Activated CD8-positive, alpha-beta memory T cell treated with anti-CD3 and anti-CD28 coated beads for 1 hour (primary cell): ENCODE measurements at places on chromosomes 5 and 9.

DNA sequence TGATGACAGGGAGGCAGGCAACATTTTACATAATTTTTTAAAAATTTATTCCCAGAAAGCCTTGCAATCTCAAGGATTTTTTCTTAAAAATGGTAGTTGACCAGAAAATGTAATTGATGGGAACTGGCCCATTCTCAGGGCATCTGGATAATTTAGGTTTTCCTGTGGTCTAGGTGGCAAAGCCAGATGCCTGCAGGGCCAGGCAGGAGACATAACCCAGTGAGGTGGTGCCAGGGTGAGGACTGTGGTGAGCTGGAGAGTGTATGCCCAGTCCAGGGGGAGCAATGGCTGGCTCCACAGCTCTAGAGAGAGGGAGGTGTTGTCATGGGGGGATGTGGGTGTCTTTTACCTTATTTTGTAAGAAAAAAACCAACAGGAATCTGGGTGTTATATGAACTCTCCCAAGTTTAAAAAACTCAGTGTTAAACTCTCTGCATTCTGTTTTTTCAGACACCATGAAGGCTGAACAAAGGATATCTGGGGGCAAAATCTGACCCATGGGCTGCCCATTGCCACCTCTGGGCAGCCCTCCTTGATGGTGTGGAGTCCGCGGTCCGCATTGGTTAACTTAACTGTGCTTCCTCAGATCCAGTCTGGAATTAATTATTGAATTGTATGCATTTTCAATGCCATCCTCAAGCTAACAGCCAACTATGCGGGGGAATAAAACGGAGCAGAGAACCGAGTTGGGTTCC, 43.9 kb downstream of the BOD1 start:
- no peak for DNase-seq

DNA sequence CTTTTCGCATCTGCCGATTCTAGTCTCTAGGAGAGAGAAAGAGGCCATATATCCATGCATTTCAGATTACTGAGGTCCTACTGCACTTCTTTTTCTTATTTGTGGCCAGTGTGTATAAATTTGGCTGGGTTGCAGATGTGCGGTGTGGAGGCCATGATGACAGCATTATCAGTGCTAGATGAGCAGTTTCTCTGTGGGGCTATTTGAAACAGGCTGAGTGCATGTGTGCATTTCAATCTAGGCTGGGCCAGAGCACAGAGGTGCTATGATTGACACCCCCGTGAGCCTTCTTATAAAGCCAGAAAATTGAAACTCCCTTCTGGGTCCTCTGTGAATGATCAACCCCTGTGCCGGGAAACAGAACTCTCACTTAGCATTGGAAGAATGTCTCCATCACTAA, 70.0 kb downstream of the TMEM252 start:
- DNase-seq, result no peak

DNA sequence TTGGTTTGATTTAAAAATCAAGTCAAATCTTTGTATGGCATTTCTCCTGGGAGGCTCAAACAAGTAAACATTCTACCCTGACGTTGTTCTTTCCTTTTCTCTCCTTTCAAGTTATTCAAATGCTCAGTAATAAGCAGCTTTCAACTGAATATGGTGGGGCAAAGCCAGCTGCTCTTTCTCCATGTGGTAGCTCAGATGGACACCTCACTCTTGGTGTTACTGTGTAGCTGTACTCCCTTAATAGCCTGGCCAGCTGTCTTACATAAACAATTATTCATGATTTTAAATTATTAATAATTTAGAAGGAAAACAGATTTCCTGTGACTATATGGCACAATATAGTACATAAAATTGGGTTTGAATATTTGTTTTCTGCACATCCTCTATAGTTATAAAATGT, 165.2 kb downstream of the PDE4D start:
- DNase-seq, result no peak

- no peak for DNase-seq
Observed at GRCh38 chr5:89273289-89273688, 390.3 kb upstream of the MEF2C start.
